ENCODE measurements at places on chromosomes 6 and 20. TPM values are rescaled to one million over a fixed set of nuclear protein-coding genes. Genes with fewer than 3 reads are reported as not detected.
A peak's percentile ranks its signal among the peaks of the same experiment; 100 is the strongest.

Gene POLR1H
- 28.5 TPM for total RNA-seq

Gene SLC52A3
- not detected for total RNA-seq

Gene UBE2C
- total RNA-seq = 3.2 TPM

Gene SCUBE3
- 0.25 TPM for total RNA-seq

Gene MAP7
- 0.68 TPM for total RNA-seq

Gene ABHD16A
- total RNA-seq = 94.2 TPM

Gene RAB23
- total RNA-seq = 0.77 TPM

Gene CRNKL1
- 30.8 TPM for total RNA-seq

Gene SLC12A5
- not detected for total RNA-seq

DNA sequence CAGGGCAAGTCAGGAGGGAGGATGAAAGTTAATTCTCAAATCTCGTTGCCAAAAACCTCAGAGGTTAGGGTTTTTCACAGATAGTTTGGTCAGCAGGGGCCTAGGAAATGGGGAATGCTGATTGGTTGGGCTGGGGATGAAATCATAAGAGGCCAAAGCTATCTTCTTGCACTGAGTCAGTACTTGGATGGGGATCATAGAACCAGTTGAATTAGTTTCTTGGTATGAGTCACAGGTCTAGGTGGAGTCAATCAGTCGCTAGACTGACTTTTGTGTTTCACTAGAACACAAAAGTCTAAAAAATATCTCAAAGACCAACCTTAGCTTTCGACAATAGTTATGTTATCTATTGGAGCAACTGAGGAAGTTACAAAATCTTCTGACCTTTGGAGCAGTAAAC, 368.5 kb downstream of the TBC1D32 start:
- H3K27me3 ChIP-seq = no peaks in the 10 kb centered on the region
- no peaks in the 10 kb centered on the region for H3K4me1 ChIP-seq
- H3K27ac ChIP-seq = no peak overlapping the region

DNA sequence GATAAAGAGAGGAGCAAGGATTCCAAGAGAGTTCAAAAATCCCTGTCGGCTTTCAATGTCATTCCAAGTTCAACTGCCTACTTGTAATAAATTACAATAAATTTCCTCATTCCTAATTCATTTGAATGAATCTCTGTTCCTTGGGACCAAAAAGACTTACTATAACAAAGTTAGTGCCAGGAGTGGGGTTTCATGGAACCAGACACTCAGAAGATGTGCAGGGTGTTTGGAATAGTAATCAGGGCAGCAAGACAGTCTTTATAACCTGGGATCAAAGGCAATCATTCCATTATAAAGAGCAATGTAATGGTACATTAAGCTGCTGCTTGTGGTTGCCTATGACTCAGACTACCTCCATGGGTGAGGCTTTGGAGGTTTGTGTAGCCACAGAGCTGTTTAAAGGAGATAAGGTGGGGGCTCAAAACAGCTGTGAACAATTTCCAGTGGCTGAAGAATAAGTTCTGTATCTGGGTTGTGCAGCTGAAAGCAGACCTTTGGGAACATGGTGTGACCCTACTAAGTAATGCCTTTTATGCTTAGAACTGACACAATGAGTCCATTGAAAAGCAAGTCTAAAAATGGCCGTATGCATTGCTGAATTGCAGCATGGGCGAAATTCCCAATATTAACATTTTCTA, 159.9 kb downstream of the LINC00237 start:
- H3K36me3 ChIP-seq = no peaks in the 10 kb centered on the region
- DNase-seq = no peak
- no peaks in the 10 kb centered on the region for H3K27me3 ChIP-seq
- H3K4me3 ChIP-seq = no peak overlapping the region
- H3K27ac ChIP-seq = no peak overlapping the region
- no peaks in the 10 kb centered on the region for H3K4me1 ChIP-seq

DNA sequence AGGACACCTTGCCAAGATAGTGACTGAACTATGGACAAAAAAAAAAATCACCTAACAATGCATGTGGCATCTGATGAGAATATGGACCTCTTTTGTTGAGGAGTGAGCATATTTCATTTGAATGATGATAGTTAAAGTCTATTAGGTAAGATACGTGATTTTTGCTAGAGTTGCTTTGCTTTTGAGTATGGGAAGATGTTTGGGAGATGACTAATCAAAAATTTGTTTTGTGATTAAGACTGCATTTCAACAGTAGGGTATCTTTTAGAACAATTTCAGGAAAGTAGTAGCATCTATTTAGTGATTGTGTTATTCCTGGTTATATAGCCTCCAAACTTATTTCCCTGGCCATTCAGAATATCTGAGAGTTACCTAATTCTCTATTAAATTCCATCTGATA, 878.6 kb upstream of the CITED2 start:
- H3K27ac ChIP-seq = no peak overlapping the region
- no peaks in the 10 kb centered on the region for H3K36me3 ChIP-seq
- no peak overlapping the region for H3K4me3 ChIP-seq
- no peaks in the 10 kb centered on the region for H3K4me1 ChIP-seq
- H3K27me3 ChIP-seq = no peaks in the 10 kb centered on the region

GRCh38 chr20:47708953-47709833, 76.1 kb downstream of the SULF2 start:
- no peaks in the 10 kb centered on the region for H3K36me3 ChIP-seq
- no peaks in the 10 kb centered on the region for H3K4me1 ChIP-seq
- no peak overlapping the region for H3K27ac ChIP-seq
- no peak for DNase-seq
- H3K27me3 ChIP-seq = no peaks in the 10 kb centered on the region

GRCh38 chr20:61332016-61332975, 80.2 kb downstream of the CDH4 start:
- DNase-seq = no peak
- no peak overlapping the region for H3K27ac ChIP-seq
- no peak overlapping the region for H3K4me3 ChIP-seq
- no peaks in the 10 kb centered on the region for H3K4me1 ChIP-seq

DNA sequence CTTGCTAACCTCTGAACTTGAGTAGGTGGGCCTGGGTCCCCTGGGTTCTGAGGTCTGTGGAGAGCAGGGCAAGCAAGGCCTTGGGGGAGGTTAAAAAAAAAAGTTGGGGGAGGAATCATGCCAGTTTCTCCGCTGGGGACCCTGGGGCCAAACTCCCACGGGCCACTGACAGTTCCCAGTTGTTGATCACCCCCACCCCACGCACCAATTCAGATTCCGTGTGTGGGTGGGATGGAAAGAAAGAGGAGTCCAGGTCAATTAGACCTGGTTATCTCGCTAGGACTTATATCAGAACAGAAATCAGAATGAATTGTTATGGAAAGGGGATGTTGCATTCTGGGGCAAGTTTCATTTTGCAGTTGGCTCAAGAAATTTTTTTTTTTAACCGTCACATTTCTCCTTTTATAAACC, 46.7 kb upstream of the SUPT3H start:
- H3K27me3 ChIP-seq = peaks cover 10% of the 10 kb centered on the region
- peak overlapping the region; percentile 94 for H3K4me3 ChIP-seq
- H3K4me1 ChIP-seq = peaks cover 42% of the 10 kb centered on the region
- no peaks in the 10 kb centered on the region for H3K36me3 ChIP-seq
- DNase-seq = no peak

DNA sequence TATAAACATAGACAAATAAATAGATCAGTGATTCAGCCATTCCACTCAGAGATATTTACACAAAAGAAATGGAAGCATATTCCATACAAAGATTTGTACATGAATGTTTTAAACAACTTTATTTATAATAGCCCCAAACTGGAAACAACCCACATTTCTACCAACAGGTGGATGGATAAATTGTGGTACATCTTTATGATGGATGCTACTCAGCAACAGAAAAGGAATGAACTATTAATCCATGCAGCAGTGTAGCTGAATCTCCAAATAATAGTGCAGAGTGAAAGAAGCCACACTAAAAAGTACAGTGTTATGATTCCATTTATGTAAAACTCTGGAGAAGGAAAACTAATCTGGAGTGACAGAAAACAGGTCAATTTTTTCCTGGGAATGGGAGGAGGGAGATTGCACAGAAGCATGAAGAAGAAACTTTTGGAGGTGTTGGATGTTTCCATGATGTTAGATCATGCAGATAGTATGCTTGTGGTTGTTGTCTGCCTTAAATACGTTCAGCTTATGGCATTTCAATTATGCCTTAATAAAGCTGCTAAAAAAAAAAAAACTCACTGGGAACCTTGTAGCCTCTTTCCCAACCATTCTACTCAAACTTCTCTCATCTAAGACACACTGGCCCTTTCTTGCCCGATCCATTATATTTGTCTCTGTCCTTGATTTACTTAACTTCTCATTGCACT, 100.9 kb downstream of the PPP1R14C start:
- H3K4me1 ChIP-seq = no peaks in the 10 kb centered on the region
- no peak overlapping the region for H3K27ac ChIP-seq
- no peaks in the 10 kb centered on the region for H3K27me3 ChIP-seq
- no peak overlapping the region for H3K4me3 ChIP-seq

DNA sequence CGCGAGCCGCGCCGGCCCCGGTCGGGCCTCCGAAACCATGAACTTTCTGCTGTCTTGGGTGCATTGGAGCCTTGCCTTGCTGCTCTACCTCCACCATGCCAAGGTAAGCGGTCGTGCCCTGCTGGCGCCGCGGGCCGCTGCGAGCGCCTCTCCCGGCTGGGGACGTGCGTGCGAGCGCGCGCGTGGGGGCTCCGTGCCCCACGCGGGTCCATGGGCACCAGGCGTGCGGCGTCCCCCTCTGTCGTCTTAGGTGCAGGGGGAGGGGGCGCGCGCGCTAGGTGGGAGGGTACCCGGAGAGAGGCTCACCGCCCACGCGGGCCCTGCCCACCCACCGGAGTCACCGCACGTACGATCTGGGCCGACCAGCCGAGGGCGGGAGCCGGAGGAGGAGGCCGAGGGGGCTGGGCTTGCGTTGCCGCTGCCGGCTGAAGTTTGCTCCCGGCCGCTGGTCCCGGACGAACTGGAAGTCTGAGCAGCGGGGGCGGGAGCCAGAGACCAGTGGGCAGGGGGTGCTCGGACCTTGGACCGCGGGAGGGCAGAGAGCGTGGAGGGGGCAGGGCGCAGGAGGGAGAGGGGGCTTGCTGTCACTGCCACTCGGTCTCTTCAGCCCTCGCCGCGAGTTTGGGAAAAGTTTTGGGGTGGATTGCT, 1.3 kb downstream of the VEGFA start:
- H3K36me3 ChIP-seq = no peaks in the 10 kb centered on the region
- peak; percentile 70 for DNase-seq
- no peak overlapping the region for H3K27ac ChIP-seq
- H3K4me3 ChIP-seq = peak overlapping the region; percentile 45
- peaks cover 26% of the 10 kb centered on the region for H3K27me3 ChIP-seq
- peaks cover 34% of the 10 kb centered on the region for H3K4me1 ChIP-seq

- DNase-seq = no peak
- H3K27me3 ChIP-seq = no peaks in the 10 kb centered on the region
- H3K4me1 ChIP-seq = no peaks in the 10 kb centered on the region
- no peak overlapping the region for H3K27ac ChIP-seq
These were observed 135.2 kb downstream of the ELOVL4 start for GRCh38 chr6:79812195-79812594.

DNA sequence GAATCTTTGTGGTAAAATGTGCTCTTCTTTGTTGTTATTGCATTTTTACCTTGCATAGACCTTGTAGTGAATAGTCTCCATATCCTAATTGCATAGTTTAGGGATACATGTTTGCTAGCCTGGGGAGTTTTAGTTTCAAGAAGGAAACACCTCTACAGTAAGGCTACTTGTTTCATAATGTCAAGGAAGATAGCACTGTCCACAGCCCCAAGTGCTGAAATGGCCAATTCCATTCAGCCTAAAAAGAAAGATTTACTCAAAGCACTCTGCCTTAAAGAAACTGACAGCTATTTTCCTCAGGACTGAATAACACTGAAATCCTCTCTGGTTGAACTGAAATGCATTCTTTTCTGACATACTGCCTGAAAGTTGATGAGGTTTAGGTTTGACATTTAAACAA, 2.6 kb downstream of the HCRTR2 start:
- H3K4me1 ChIP-seq = no peaks in the 10 kb centered on the region
- no peak overlapping the region for H3K27ac ChIP-seq
- no peak overlapping the region for H3K4me3 ChIP-seq
- H3K36me3 ChIP-seq = no peaks in the 10 kb centered on the region

DNA sequence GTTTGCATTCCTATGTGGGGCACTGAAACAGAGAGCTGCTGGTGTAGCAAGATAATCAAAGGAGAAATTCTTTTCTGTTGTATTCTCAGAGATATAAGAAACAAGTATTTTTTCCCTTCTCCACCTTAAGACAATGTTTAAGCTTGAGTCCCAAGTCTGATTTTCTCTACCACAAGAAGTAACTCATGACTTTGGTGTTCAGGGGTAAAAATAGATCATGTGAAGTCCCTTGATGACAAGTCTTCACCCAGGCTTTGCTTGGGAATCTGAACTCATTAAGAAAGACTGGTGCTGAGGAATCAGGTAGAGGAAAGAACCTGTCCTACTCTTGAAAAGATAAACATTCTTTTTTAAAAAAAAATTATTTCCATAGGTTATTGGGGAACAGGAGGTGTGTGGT, 205.6 kb downstream of the ALDH8A1 start:
- no peaks in the 10 kb centered on the region for H3K27me3 ChIP-seq
- H3K36me3 ChIP-seq = no peaks in the 10 kb centered on the region
- no peak overlapping the region for H3K4me3 ChIP-seq
- DNase-seq = no peak

GRCh38 chr20:58161192-58161591, 67.3 kb downstream of the ANKRD60 start:
- no peak for DNase-seq
- no peaks in the 10 kb centered on the region for H3K36me3 ChIP-seq
- H3K27ac ChIP-seq = no peak overlapping the region
- no peak overlapping the region for H3K4me3 ChIP-seq
- no peaks in the 10 kb centered on the region for H3K27me3 ChIP-seq
